T1000 (cell line): ENCODE measurements at places on chromosomes 7 and 10.

DNA sequence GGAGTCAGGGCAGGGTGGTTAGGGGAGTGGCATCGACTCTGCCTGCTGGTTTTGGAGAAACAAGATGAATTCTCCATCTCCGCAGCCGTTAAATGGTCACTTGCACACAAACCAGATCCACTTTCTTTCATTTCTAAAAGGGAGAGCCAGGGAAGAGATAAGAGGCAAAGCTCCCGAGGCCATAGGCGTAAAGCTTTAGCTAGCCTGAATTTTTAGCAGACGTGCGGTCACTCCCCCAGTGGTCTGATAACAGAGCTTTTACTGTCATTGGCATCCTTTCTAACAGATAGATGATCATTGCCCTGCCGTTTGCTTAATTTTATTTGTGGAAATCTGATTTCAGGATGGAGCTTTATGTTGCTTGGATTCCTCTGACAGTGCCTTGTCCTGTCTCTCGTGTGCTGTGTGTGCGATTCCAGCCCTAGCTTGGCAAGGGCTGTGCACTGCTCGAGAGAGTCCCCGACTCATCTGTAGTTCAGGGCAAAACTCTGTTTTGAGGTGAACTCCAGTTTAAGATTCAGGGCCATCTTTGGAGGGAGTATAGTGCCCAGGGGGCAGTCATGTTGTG lies 62.5 kb downstream of the GATA3 start:
- no peak for DNase-seq

GRCh38 chr7:135822376-135822775 lies 73.8 kb upstream of the FAM180A start:
- DNase-seq: no peak

DNA sequence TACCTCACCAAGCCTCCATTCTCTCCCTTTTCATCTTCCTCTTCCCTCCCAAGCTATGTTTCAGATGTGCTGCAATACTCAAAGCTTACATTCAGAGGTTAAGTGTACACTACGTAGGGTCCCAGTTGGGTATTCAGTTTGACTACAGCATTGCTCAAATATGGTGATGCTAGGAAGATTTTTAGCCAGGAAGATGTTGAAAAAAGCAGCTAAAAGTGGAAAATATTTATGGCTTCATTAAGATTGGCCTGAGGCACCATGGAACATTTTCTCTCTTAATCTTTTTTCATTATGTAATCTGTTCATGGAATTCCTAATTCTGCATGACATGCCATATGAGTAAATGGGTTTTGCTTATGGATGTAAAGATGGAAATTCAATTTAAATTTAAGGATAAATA lies 72.0 kb upstream of the ABCB5 start:
- no peak for DNase-seq

- no peak for DNase-seq
Observed at GRCh38 chr7:24972166-24972477, 7.9 kb downstream of the OSBPL3 start.

- DNase-seq: no peak
Observed at GRCh38 chr10:119357412-119358151, 150.2 kb downstream of the GRK5 start.
